ENCODE measurements at places on chromosomes 2 and 18. TPM values are rescaled to one million over a fixed set of nuclear protein-coding genes. Genes with fewer than 3 reads are reported as not detected.

DNA sequence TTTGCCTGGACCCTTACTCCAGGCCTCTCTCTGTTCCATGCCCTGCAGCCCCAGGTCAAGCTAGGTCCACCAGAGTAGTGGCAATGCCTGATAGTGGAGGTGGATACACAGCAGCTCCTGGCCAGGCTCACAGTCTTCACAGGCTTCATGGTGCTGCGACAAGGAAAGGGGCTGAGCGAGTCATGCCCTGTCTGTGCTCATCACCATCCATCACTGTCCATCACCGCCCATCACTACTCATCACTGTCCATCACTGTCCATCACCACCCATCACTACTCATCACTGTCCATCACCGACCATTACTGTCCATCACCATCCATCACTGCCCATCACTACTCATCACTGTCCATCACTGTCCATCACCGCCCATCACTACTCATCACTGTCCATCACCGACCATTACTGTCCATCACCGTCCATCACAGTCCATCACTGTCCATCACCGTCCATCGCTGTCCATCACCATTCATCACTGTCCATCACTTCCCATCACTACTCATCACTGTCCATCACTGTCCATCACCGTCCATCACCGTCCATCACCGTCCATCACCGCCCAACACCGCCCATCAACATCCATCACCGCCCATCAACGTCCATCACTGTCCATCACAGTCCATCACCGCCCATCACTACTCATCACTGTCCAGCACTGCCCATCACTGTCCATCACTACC is 57.1 kb upstream of the OTOS start:
- DNase-seq: no peak

DNA sequence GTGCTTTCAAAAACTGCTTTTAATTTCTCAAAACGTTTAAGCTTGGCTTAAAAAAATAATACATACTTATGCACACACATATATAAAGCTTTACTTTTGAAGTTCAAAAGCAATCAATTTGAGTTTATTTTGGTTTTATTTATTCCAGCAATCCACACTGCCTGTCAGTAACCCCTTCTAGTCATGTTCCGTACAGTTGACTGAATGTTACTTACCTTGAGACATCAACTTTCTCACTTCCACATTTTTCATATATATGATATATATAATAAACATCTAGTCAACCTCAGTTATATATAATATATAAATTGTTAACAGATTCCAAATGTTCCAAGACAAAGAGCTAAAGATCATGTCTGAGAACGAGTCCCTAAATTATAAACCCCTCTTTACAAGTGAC is 1137.3 kb upstream of the ZEB2 start:
- DNase-seq: no peak

ANTXR1 gene
- polyA plus RNA-seq: 86.8 TPM

GRCh38 chr2:146370826-146371225 is 1474.0 kb upstream of the ACVR2A start:
- DNase-seq: no peak

DNA sequence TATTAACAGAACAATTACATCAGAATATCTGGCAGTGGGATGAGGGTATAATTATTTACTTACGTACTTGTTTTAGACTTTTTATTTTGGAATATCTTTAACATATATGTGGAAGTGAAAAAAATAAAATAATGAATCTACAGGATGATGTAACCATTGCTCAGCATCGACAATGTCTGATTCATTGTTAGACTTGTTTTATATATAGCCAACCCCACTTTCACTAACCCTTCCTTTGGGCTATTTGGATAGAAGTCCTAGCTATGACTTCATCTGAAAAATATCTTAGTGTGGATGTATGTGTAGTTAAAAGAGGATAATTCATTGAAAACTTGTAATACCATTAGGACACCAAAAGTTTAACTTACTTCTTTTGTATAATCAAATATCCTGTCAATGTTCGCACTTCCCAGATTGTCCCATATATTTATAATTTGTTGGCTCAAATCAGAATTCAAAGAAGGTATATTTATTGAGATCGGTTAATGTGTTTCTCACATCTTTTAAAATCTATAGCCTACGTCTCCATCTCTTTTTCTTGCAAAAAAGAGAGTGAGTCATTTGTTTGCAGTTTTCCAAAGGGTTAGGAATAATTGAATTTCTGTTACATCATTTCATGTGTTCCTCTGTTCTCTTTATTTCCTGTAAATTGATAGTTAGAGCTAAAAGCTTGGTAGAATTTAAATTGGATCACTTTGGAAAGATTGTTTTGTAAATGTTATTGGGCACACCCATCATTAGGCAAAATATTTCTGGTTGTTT is 506.1 kb upstream of the FAM98A start:
- no peak for DNase-seq

DNA sequence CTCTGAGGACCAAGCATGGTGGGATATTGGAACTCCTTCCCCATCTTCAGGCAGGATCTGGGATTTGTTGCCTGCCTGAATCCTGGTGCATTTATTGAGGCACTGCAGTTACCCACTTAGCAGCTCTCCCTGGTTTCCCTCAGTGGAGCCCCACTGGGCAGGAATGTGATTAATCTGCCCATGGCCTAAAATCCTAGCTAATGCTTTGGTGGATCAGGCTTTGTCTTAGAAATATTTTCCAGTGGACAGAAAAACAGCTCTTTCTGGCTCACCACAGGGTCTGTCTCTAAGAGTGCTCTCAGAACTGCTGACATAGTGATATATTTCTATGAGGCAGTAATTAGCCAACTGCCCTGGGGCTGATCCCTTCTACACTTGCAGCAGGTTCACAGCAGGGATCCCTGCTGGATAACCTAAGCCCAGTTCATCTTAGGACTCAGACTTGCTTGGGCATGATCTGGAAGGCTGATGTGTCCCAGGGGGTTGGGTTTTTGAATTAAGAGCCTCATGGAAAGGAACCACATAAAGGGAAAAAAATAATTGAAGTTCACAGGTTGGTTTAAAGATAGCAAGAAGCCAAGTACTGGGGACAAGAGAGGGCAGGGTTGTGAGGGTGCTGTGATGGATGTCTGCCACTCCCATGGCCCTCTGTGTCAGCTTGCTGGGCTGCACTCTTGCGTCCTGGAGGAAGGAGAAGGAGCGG is 44.3 kb upstream of the ZDBF2 start:
- no peak for DNase-seq

DNA sequence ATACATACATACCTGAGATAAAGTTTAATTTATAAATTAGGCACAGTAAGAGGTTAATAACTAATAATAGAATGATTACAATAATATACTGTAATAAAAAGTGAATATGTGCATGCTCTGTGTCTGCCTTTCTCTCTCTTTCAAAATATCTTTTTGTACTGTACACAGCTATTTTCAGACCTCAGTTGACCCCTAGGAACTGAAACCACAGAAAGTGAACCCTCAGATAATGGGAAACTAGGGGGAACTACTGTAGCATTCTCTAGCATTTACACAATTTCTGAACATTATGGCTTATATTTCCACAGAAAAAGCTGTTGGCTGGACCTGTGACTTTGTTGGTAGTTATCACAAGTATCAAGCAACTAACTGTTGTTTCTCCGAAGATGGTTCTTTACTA is 25.9 kb downstream of the WDR75 start:
- DNase-seq: no peak

FAM110C gene
- 18.6 TPM for polyA plus RNA-seq

GRCh38 chr2:25078170-25079049 is 36.5 kb downstream of the EFR3B start:
- DNase-seq: no peak

DNA sequence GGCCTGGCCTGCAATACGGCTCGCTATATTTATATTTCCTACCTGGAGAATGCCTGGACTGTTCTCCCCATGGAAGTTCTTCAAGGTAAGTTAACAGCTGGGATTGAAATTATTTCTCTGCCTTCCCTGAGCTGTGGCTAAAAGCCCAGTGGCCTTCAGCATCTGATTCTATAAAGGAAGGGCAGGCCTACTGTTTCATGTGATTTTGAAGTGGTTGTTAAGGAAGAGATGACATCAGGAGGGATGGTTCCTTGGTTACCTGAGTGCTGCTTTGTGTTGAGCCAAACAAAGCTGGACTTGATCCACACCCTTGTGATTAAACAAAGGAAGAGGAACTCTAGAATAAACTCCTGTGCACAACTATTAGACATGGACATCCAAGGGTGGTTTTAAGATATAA is 61.6 kb downstream of the MFSD6 start:
- DNase-seq: no peak

- no peak for DNase-seq
Measured at GRCh38 chr2:221569871-221570270, 2.2 kb downstream of the EPHA4 start.

DNA sequence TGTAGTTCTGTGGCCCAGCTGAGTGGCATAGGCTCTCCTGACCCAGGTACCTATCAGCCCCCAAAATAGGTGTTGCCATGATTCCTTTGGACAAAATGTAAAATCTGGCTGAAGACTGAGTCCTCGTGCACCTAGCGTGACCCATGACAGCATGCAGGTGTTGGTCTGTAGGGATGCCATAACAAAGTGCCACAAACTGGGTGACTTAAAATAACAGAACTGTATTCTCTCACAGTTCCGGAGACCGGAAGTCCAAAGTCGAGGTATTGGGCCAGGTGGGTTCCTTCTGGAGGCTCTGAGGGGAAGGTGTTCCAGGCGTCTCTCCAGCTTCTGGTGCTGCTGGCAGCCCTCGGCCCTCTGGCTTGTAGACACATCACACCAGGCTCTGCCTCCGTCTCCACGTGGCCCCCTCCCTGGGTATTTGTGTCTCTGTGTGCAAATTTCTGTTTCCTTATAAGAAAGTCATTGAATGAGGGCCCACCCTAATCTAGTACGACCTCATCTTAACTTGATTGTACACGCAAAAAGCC is 34.5 kb downstream of the LRRFIP1 start:
- DNase-seq: no peak

- DNase-seq: no peak
Measured at GRCh38 chr2:234761910-234762309, 189.9 kb upstream of the SH3BP4 start.

ASTL gene
- polyA plus RNA-seq: 0.27 TPM

DNA sequence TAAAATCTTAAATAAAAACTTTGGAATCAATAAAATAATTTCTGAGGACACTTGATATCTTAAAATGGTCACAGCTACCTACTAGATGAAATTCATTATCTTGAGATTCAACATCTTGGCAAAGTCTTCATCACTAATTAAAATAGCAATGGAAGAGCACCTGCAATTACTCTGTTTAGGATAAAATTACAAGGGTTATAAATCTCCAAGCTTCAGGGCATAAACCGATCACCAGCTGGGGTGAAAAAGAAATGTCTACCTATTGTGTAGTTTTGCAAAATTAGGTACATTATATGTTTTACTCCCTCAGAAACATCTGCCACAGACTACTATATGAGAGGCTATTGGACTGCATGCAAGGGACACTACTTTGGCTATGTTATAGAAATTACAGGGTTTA is 327.1 kb downstream of the CCDC178 start:
- DNase-seq: no peak

- no peak for DNase-seq
Measured at GRCh38 chr2:144500563-144500962, 19.4 kb downstream of the ZEB2 start.

- DNase-seq: no peak
Measured at GRCh38 chr2:33525666-33526065, 49.2 kb downstream of the RASGRP3 start.

APOB gene
- 0.64 TPM for polyA plus RNA-seq

DNA sequence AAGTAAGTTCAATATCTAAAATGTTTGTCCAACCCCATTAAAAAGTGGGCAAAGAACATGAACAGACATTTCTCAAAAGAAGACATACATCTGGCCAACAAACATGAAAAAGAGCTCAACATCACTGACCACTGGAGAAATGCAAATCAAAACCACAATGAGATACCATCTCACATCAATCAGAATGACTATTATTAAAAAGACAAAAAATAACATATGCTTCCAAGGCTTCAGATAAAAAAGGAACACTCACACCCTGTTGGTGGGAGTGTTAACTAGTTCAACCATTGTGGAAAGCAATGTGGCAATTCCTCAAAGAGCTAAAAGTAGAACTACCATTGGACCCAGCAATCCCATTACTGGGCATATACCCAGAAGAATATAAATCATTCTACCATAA is 931.1 kb downstream of the LRP1B start:
- no peak for DNase-seq

DNAH7 gene
- polyA plus RNA-seq: 8.4 TPM

IL36G gene
- polyA plus RNA-seq: not detected

CCDC74A gene
- polyA plus RNA-seq: 21.5 TPM

DNA sequence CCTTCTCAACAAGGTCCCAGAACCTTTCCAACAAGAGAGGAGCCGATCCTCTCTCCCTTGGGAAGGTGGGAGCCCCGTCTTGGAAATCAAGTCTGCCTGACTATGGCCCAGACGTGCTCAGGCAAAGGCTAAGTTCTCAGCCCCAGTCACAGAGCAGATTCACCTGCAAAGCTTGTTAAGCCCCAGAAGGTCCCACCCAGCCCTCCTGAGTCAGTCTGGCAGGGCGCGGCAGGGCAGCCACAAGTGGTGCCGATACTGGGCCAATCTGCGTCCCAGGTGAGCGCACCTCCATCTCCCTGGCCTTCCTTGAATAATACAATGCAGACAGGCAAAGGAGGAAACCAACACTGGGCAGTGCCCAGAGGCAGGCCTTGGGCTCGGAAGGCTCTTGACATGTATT is 15.0 kb downstream of the CRACDL start:
- DNase-seq: no peak

Measured in left renal cortex interstitium (tissue), 4 donors.